CD4-positive, alpha-beta T cell treated with Interleukin-2 at 100 ng/mL for 4 hours (primary cell): ENCODE measurements at places on chromosomes 3 and 15.
A peak's percentile ranks its signal among the peaks of the same experiment; 100 is the strongest.

- DNase-seq: no peak
Measured at GRCh38 chr3:46764206-46764605, 46.5 kb upstream of the PRSS50 start.

DNA sequence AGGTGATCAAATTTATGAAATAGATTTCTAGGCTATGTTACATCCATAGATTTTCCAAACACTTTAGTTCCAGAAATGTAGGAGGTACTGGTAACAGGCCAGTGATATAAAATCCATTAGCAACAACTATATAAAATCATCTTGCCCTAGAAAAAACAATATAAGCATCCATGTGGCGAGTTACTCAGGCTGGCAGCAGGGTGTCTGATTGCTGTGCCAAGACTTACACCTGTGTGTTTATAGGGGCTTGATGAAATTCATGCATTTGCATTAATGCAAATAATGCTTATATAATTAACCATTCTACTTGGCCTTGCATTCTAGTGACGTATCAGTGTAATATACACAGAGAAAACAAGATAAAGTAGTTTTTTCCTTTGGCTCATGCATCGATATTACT lies 153.4 kb downstream of the PLCL2 start:
- DNase-seq: no peak

DNA sequence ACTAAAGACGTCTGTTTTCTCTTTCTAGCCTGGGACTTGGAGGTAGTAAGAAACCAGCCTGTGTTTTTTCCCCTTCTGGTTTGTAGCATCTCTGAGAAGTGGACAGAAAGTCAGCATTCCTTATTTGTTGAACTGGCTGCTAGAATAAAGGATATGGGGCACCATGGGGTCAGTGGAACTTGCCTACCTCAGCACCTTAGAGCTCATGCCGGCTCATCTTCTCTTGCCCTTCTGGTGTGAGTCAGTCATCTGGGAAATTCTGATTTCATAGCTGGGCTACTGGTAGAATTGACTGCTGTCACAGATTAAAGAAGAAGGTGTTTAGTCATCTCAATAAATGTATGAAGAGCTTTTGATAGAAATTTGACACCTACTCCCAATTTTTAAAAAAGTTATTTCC lies 202.7 kb upstream of the TOPAZ1 start:
- no peak for DNase-seq

DNA sequence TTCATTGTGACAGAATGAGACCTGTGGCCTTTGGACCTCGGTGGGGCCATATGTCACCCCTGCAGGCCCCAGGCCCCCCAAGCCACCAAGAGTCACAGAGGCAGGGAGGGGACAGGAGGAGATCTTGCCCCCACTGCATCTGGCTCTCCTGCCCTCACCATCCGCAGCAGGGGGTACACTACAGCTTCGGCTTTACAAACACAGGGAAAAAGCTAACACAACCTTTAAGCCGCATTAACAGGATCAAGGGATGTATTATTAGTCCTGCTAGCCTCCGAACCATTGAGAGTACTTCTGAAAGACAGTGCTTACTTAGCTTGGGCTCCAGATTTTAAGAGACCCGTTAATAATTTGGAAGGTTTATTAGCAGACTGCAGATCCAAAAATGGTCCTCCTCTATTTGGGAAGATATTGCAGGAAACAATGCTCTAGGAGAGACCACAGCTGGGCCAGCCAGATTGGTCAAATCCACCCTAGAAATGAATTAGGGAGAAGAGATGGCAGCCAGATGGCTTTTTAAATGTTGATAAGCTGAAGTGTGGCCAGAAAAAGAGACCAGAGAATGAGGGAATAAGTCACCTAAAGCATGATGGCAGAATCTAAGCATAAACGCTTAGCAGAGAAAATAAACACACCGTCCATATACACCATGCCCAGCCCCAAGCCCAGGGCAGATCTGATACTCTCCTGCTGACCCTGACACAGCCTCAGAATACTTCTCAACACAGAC lies 31.5 kb downstream of the SRGAP3 start:
- no peak for DNase-seq

DNA sequence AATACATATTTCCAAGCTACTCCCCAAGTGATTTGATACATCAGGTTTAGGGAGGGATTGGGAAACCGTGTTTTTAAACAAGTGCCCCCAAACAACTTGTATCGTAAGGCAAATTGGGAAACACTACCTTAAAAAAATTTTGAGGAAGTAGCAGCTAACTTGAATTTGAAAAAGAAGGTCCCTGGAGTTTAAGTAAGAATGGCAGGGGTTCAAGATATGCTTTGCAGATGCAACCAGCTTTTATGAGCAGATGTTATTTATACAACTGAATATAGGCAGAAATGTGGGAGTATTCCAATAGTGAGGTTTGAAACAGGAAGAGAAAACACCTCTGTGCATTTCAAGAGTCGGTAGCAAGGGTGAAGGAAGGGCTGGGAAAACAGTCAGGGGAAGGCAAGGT lies 139.6 kb downstream of the IL20RB start:
- no peak for DNase-seq

DNA sequence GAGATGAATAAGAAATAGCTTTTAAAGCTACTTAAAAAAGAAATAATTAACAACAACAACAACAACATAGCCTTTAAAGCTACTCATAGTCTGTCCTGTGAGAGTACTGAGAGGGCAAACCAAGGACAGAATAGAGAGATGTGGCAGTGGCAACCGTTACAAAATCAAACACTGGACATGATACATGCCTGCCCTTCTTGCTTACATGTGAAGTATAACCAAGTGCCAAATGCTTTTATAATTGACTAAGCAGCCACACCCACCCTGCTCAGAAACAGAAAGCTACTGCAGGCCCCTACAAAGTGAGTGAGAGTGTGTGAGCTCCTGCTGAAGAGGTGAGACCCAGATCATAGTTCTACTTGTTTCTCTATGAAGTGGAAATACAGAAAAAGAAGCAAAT lies 38.4 kb downstream of the NDUFB4 start:
- no peak for DNase-seq

GRCh38 chr15:80202641-80203360 lies 49.2 kb downstream of the CTXND1 start:
- no peak for DNase-seq

GRCh38 chr3:42159706-42160472 lies 68.7 kb downstream of the TRAK1 start:
- peak; percentile 31 for DNase-seq

DNA sequence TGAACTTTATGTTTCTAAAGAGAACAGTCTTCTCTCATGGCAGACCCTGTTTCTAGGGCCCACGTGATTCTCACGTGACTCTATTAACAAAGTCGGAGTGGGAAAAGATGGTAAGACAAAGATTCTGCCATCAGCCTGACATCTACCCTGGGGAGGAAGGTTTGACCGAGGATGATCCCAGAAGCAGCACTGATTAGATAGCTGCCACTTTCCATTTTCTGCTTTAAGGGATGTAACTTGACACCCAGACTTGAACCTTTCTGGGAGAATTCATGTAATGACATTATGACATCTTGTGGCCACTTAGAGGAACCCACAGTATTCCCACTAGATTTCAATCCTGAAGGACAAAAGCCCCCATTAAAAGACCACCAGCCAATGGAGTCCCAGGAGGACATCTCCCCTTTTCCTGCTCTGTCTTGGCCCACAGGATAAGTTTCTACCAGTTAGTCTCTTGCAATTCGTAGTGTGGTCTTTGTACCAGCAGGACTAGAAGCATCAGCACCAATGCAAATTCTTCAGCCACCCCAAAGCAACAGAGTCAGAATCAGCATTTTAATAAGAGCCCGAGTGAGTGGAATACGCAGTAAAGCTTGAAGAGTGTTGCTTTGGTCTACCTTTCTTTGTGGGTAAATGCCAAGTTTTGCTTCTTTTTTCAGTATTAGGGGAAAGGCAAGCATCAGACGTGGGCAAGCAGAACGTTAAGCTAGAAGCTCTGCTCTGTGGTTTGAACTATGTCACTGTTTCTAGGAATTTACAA lies 480.5 kb upstream of the PROK2 start:
- DNase-seq: no peak
